ENCODE measurements at places on chromosomes 2 and 18.

GRCh38 chr2:188203776-188204175 is 87.9 kb upstream of the GULP1 start:
- no peak for DNase-seq

DNA sequence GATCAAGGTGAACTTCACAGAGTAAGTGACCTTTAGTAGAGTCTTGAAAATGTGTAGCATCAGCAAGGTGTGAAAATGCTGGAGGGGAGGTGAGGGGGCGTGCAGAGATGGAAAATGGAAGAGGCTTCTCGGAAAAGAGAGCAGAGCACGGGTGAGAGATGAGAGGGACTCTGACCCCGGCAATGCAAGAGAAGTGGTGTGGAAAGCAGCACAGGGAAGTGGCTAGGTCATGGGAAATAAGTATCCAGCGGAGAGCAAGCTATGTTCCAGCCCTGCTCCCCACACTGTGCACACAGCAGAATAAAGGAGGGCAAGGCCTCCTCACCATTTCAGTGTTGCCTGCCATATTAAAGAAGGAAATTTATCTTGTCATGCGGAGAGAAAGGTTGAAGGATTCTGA is 241.7 kb upstream of the DOK6 start:
- no peak for DNase-seq

DNA sequence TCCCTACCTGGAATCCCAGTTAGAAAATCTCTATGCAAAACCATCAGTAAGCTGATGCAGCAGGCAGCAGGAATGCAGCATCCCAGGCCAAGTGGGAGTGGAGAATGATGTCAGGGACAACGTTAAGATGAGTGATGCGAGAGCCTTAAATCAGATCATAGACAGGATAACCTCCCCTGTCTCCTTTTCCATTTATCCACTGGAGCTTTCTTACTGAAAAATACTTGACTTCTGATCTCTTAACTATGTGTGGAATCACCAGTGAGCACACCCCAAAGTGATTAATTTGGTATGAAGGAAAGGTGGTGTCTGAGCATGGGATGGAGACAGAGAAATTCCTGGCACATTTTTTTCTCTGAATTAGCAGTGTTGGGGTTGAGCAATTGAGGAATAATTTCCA is 98.0 kb downstream of the RND3 start:
- DNase-seq = no peak

DNA sequence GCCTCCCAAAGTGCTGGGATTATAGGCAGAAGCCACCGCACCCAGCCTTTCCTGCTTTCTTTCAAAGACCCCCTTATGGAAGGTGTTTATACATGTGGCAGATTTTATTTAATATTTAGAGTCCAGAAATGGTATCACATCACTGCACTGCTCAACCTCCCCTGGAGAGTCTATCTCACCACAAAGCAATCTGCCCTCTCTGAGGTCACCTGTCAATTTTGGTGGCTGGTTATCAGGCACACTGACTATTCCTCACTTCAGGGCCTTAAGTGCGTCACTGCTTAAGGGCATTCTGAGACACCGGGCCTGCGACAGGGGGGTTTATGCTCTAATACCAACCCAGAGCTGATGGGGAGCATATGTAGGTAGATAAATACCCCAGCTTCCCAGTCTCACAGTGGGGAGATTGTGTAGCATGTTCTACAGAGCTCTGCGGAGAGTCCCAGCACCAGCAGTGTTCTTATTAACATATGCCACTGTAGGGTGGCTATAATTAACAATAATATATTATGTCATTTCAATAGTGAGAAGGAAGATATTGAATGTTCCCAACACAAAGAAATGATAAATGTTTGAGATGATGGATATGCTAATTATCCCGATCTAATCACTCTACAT is 42.7 kb upstream of the ZDBF2 start:
- no peak for DNase-seq

DNA sequence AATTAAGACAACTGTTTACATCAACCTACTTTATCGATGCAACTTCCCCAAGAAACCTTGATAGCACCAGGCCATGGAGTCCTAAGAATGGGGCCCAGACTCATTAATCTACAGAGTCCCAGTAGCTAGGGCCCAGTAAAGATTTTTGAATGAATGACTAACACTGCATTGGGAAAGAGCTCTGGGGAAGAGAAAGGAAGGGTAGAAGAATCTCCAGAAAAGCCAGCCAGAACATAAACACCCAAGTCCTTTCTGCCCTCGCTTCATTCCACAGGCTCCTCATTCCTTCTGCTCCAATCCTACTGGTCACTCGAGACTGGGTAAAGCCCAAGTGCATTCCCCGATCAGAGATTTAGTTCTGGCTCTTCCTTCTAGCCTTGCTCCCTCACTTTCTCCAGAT is 44.3 kb downstream of the CYRIA start:
- DNase-seq = no peak

DNA sequence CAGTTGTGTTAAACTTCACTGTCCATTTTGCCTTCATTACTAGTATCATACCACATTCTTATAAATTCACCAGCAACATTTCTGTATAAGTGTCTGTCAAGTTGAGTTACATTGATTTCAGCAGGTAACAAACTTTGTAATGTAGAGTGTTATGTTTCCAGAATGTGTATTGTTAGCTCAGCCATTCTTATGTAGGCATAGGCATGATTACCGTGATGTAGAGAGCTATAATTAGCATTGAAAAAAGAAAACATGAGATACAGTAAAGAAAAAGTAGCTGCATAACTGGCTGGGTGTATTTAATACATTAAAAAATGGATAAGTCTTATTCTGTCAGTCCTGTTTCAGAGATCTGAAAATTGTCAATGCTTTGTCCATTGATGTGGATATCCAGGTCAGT is 8.5 kb downstream of the KCNJ13 start:
- no peak for DNase-seq

- DNase-seq = no peak
These were observed 36.2 kb downstream of the THADA start for GRCh38 chr2:43559391-43560230.

- no peak for DNase-seq
These were observed 56.2 kb downstream of the HNMT start for GRCh38 chr2:138020432-138020831.

- DNase-seq = peak; percentile 50
These were observed 43.1 kb downstream of the INPP4A start for GRCh38 chr2:98487806-98488189.

DNA sequence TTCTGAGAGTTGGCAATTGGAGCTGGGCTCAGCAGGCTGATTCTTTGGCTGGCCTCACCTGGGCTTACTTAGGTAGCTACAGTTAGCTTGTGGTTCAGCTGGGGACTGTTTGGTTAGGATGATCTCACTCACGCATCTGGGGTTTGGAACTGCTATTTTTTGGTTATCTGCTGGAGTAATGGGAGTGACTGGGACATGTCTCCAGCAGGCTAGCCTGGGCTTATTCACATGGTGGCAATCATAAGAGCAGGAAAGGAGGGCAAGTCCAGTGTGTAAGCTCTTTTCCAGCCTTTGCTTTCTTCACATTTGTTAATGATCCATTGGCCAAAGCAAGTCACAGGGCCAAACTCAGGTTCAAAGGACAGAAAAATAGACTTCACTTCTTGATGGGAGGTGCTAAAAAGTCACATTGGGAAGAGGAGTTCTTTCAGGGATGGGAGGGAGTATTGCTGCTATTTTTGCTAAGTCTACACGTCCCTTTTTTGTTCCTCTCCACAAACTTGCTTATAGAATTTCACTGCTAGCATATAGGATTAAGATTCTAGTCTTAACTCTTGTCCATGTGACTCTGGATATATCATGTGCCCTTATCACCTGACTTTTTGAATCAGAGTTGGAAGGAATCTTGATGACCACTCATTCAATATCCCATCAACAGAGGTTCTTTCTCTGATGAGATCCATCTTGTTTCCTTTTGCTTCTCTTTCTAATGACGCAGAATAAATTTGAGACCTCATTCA is 174.0 kb downstream of the ZFP36L2 start:
- DNase-seq = no peak

- peak; percentile 29 for DNase-seq
These were observed 1.3 kb downstream of the TANC1 start for GRCh38 chr2:158969715-158970240.

DNA sequence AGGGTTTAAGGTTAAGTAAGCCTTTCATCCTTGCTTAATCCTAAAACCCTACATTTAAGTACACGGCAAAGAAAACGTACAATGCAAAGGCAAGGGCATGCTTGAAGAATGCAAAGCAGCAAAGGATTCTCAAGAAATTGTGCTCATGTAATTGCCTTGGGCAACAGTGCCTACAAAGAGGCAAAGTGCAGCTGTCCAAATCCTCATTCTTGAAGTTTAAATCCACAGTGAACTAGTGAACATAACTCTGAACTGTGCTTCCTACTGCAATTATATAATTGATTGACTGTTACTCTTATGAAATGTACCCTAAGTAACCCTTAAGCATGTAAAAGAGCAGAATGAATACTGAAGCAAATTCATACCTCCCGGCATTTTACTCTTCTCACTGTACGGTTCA is 85.4 kb downstream of the MAP3K20 start:
- DNase-seq = no peak

DNA sequence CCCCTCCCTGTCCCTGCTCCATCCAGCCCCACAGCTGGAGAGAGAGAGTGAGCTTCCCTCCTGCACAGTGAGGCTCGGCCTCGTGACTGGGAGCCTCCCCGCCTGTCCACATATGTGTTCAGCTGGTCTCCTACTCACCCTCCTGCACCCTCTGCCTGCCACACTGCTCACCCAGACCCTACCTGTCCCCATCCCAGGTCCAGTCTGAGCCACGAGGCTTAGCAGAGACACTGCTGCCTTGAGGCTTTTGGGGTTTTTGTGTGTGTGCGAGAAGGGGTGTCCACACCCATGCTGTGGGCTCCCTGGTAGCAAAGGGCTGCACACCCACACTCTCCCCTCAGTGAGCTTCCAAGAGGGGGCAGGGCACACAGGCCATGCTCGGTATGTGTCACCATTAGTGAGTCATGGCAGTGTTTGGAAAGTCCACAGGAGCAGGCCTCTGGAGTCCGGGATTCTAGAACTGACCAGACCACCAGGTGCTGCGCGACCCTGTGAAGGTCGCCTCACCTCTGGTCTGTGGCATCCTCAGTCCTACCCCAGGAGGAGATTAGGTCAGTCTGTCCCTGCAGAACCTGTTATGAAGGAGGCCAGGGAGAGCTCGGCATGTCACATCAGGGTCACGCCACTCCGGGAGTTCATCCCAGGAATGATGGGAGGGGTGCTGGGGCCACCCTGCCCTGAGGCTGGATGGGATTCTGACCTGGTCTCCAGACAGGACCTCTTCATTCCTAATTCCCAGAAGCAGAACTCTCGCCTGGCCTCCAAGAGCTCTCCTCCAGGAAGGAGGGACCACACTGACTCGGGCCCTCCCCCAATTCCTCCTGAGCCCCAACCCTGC is 39.9 kb upstream of the SMAD7 start:
- no peak for DNase-seq

- no peak for DNase-seq
These were observed 167.4 kb downstream of the CAPN13 start for GRCh38 chr2:30639836-30640235.

- no peak for DNase-seq
These were observed 118.9 kb upstream of the TCF4 start for GRCh38 chr18:55706898-55707297.

DNA sequence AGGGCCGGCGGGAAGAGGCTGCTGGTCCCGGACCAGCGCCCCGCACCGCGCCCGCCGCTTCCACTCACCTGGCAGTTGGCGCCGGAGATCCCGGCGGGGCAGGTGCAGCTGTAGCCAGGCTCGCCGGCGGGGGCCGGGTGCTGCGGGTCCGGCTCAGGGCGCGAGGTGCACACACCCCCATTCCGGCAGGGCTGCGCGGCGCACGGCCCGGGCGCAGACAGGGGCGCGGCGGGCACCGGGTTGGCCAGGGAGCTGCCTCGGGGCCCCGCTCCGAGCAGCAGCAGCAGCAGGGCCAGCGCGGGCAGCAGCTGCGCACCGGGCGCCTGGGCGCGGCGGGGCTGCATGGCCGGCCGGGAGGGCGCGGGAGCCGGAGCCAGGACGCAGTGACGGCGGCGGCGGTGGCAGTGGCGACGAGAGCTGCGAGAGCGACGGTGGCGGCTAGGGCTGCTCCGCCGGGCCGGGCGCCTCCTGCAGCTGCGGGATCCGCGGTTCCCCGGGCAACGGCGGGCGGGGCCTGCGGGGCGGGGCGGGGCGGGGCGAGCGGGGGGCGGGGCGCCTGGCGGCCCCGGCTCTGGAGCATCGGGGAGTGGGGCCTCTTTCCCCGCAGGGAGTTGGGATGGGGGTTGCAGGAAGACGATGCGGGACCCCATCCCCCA is at the start of gene DNER:
Gene DNER, minus strand, starts transcription at position 476 of the 656 bp plus-strand sequence. Its CDS starts 132 bp downstream, at position 344.
- peak; percentile 89 for DNase-seq

GRCh38 chr2:47595687-47596086 is 187.3 kb upstream of the MSH6 start:
- DNase-seq = no peak

GRCh38 chr2:219495531-219496122 is 3.1 kb upstream of the GMPPA start:
- peak; percentile 83 for DNase-seq

- DNase-seq = no peak
These were observed 182.8 kb downstream of the MGAT5 start for GRCh38 chr2:134436706-134437105.

DNA sequence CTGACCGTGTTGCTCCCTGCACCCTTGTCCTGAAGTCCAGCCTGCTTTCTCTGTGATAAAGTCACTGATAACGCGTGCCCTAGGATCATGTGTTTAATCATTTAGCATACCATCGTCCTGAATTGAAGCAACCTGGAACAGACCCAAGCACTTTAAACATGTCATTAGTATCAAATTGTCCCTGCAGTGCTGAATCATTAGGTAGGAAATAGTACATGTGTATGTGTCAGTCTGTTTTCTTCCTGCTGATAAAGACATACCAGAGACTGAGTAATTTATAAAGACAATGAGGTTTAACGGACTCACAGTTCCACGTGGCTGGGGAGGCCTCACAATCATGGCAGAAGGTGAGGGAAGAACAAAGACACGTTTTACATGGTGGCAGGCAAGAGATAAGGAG is 2.8 kb downstream of the ASB18 start:
- no peak for DNase-seq

DNA sequence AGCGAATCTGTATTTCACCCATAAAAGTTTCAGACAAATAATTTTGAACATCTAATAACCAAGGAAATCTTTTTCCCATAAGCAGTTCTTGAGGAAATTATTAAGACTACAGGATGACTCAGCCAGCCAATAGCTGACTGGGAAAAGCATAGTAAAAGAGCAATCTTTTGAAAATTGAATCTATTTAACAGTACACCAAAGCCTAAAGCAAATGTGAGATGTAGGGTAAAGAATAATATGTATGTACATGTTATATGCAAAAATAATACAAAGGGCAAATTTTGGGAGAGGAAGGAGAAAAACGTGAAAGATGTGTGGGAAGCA is 12.6 kb upstream of the KDSR start:
- no peak for DNase-seq

DNA sequence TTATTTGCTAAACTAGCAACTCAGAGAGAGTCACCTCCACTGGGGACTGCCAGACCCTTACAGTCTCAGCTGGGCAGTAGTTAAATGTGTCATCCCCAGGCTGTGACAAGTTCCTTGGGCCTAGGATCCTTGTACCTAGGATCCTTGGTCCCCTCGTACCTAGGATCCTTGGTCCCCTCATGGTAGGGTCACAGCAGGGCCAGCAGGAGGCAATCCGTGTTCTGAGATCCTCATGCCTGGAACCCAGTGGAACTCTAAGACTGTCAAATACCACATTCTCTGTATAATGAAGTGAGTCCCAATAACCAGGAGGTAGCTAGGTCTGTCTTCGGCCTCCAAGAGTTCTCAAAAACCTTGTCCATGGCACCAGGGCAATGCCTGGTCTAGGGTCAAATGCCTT is 60.8 kb downstream of the LYPD6B start:
- no peak for DNase-seq
